ENCODE measurements at places on chromosomes 1 and 21.

- DNase-seq = no peak
Observed at GRCh38 chr1:238457610-238458009, 566.9 kb upstream of the ZP4 start.

DNA sequence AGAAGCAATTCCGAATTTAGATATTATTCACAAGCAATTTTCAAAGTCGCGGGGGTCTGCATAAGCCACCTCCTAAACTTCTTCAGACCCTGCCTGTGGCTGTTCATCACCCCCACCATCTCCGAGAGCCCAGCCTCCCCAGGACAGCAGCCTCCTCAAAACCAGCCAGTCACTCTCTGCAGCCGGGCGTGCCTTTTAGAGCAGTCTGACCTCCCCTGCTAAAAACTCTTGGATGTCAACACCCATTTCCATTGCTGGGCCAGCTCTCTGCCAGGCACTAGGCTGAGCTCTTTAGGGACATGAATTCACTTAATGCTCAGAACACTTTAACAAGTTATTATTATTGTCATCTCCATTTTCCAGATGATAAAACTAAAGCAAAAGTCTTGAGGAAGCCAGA is 11.7 kb downstream of the ADPRS start:
- no peak for DNase-seq

DNA sequence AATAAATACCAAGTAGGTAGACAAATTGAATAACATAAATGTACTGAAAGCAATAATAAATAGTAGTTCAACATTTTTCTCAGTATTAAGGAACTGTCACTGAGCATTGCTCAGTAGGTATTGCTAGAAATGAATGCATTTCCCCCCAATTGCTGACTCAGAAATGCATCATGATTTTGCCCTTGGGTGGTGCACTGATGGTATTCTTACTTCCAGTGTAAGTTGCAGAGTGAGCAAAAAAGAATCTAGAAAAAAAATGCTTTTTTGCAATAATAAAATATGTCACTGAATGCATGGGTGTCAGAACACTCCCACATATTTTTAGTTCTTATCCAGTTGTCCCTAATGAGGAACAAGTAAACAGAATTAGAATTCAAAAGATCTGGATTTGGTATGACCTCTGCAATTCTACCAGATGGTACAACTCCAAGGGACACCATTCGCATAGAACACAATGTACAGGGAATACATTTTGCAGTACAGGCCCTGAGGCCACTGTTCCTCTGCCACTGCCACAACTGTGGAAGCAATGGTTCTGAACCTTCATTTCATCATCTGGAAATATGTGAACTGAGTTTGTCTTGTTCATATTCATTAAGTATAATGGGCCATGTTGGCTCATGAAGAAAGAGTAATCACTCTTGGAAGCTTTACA is 78.0 kb downstream of the ATP6V1G3 start:
- DNase-seq = no peak

- no peak for DNase-seq
Observed at GRCh38 chr1:151787689-151788088, 2.6 kb downstream of the TDRKH start.

DNA sequence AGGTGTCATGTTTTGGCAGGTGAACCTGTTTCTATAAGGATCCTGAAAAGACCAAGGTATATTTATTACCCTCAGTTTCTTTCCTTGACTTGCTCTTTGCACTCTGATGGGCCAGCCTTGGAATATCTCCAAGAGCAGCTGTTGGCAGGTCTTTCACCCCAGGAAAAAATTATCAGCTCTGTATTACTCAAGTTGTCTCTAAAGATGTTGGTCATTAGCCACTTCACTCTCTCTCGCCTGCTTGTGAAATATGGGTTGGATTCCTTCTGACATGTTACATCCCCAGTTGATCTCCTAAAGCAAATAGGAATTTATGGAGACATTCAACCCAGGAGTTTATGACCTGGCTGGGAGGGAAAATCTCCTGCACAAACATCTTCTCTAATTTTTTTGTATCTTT is 85.9 kb downstream of the KCNJ15 start:
- no peak for DNase-seq

GRCh38 chr1:42784946-42785693 is at the start of gene TMEM269:
Gene TMEM269, plus strand, starts transcription at chr1:42784991. Its CDS starts 4,903 bp downstream, at chr1:42789894.
- no peak for DNase-seq

DNA sequence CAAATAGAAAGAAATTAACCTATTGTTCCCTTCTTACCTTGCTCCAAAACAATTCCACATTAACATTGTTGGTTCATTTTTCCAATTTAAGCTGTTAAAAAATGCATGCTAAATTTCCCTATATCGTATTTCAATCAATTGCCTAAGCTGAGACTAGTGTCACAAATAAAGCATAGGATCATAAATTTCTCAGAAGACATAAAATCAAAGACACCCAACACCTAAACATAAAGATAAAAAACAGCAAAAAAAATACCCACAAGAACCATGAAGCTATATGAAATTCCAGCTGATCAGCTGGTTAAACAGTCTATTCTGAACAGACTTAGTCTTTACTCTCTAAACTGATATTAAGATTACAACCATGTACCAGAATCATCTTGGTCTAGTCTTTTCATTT is 32.3 kb downstream of the ACBD6 start:
- no peak for DNase-seq

DNA sequence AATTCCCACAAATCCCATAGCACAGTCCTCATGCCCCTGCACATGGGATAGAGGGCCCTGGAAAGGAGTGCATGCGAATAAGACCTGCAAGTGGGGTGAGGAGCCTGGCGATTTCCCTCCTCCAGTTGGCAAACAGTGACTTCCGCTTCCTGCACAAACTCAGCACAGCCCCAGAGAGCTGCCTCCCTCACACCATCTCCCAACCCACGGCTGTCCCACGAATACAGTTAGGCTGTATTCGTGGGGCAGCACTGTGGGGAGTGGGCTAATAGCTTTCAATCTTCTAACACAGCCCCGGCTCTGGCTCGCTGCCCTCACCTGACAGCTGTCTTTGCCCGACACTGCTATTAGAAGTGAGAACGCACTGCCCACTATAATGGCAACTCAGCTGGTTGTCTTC is 28.2 kb upstream of the CNTN2 start:
- DNase-seq = peak; percentile 38

DNA sequence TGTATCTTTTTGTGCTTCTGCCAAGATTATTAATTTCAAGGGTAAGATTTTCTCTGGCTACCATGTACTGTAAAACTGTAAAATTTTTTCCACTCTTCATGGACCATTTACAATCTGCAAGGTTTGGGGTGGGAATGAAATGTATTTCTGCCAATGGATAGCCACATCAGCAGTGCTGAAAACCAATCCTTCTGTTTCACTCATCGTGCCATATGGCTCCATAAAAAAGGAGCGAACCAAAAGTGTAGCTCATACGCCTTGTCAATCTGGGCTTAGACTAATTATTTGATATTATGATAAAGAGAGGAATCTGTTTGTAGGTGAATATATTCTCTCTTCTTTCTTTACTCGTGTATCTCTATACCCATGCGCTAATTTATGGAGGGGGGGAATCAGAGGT is 3.0 kb upstream of the SLC44A5 start:
- DNase-seq = no peak

- DNase-seq = no peak
Observed at GRCh38 chr1:30678209-30678608, 45.2 kb downstream of the MATN1 start.

GRCh38 chr1:117852853-117853553 is 76.4 kb downstream of the GDAP2 start:
- no peak for DNase-seq

DNA sequence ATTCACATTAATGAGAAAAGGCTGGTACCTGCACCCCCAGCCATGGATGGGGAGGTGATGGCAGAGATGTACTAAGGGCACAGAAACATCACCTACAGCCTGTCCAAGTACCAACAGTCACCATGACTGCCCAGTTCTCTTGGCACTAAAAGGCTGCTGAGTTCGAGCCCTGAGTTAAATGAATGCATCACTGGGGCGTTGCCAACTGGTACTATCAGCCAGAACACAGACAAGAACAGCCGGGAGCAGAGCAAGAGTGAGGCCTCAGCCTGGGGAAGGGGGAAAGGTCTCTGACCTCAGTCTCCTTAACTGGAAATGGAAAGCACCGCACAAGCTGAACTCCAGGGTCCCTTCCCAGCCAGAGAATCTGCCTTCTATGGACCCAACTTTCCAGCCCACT is 60.5 kb downstream of the GLIS1 start:
- no peak for DNase-seq

DNA sequence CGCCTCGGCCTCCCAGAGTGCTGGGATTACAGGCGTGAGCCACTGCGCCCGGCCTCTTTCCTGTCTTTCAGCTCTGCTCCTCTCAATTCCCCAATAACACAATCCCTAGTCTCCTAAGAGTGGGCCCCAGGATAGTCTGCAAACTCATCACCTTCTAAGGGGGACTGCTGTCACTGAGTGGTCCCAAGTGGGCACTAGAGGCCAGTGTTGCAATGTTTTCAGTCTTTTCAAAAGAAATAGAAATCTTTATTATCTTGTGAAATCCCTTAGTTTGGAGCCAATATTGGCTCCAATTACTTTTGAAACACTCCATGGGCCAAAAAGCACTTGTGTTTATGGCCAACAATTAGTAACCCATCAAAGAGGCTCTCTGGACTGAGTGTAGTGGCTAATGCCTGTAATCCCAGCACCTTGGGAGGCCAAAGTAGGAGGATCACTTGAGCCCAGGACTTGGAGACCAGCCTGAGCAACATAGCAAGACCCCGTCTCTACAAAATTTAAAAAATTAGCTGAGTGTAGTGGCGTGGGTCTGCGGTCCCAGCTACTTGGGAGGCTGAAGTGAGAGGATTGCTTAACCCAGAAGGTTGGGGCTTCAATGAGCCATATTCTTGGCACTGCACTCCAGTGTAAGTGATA is 28.6 kb upstream of the ZNF697 start:
- no peak for DNase-seq

GRCh38 chr1:117054068-117054467 is 6.1 kb upstream of the TTF2 start:
- no peak for DNase-seq

DNA sequence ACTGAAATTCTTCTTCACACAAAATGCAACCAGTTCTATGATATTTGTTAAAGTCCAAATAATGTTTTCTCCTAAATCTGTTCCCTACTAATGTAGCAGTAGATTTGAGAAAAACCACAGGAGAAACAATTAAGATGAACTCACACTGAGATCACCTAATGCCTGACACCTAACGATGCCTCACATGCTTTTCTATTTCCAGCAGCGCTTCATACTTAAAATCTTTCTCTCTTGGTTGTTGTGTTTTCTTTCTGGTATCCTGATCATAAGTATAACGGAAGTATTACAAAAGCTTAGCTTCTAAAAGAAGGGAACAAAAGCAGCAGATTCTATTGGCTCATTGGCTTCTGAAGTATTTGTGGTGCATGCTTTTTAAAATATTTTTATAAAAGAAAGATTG is 267.2 kb upstream of the SGIP1 start:
- no peak for DNase-seq

DNA sequence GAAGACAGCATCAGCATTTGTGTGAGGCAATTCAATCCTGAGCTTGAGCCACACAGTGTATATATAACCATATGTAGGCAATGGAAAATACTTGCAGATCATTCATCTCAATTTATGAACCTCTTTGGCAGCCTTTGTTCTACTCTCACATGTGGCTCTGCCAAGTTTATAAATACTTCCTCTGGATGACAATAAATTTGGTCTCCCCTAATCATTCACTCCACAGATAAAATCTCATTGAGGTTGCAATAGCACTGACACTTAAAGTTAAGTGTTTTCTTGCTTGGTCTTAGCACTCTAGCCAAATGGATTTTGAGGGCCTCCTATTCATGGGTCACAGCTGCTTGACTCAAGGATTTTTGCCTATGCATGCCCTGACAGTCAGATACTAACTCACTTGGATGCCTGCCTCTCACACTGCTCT is 136.6 kb upstream of the VANGL1 start:
- DNase-seq = no peak

GRCh38 chr1:53331446-53332185 is 3.7 kb upstream of the LRP8 start:
- DNase-seq = no peak

DNA sequence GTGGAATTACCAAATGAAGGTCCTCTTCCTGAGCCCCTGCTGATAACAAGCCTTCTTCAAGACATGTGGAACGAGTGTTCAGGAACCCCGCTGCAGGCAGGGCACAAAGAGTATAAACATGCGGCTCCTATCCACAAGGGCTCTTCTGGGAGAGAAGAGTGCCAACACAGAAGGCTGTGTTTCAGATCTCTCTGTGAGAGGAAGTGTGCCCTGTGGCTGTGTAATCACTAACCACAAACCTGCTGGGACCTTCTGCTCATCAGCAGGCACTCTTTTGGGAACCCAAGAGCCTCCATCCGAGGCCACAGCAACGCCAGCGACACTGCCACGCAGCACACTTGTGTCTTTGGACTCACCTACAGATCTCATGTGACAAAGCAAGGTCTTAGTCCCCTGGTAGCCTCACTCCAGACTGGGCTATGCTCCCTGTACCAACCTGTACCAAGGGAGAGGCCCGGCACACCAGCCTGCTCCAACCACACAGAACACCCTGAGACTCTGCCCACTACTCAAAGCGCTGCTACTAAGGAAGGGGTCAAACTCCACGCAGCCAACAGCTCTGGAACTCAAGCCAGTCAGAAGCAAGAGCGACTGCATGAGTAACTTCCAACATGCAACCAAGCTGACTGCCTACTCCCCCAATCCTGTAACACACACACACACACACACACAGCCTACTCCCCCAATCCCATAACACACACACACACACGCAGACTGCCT is 7.8 kb downstream of the PTTG1IP start:
- no peak for DNase-seq

- no peak for DNase-seq
Observed at GRCh38 chr1:18908911-18909771, 6.8 kb upstream of the ALDH4A1 start.

- no peak for DNase-seq
Observed at GRCh38 chr1:172915271-172915670, 135.5 kb downstream of the TNFSF18 start.

DNA sequence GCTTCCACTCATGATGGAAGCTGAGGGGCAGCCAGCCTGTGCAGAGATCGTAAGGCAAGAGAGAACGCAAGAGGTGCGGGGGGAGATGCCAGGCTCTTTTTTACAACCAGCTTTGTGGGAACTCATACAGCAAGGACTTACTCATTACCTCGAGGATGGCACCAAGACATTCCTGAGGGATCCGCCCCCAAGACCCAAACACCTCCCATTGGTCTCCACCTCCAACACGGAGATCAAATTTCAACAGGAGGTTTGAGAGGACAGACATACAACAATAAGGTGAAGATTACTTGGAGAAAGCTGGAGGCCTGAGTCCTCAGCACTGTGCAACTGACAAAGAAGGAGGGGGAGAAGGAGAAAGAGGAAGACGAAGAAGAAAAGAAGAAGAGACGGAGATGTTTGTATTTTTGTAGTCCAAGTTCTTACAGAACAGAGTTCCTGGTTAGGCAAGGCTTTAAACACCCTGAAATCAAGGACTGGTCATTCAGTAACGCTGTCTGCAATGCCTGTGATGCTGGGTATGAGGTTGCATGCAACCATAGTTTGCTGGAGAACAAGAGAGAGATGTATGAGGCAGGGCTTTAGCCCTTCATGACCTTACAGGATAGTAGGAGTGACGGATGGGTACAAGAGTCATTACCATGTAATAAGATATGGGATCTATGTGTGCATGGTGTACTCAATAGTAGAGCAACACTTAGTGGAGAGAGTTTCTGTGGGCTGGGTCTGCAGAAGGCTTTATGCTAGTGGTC is 19.7 kb upstream of the GALNT2 start:
- DNase-seq = no peak

GRCh38 chr21:44881198-44881872 is 7.8 kb upstream of the PTTG1IP start:
- DNase-seq = no peak

Data from NCI-H1092 (cell line).